Stimulated activated CD8-positive, alpha-beta memory T cell treated with anti-CD3 and anti-CD28 coated beads, Interleukin-7, amount 100 ng/mL, for 1 hour (primary cell): ENCODE measurements at places on chromosomes 3 and 15.

DNA sequence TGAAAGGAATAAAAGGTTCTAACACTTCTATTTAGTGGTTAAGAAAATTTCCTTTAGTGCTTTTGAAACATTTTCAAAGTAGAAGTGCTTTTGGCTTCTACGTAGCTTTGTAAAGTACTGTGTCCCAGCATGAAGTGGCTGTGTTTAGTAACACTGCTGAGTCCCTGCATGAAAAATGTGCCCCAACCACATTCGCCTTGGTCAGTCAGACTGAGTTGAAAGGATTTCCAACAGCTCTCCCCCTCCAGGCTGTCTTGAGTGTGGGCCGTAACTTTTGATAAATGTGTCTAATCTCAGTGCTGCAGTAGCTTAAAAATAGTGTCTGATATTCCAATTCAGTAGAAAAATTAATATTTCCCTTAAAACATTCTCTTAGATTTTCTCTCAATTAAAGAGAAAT is 115.0 kb downstream of the NR1D2 start:
- DNase-seq = no peak

DNA sequence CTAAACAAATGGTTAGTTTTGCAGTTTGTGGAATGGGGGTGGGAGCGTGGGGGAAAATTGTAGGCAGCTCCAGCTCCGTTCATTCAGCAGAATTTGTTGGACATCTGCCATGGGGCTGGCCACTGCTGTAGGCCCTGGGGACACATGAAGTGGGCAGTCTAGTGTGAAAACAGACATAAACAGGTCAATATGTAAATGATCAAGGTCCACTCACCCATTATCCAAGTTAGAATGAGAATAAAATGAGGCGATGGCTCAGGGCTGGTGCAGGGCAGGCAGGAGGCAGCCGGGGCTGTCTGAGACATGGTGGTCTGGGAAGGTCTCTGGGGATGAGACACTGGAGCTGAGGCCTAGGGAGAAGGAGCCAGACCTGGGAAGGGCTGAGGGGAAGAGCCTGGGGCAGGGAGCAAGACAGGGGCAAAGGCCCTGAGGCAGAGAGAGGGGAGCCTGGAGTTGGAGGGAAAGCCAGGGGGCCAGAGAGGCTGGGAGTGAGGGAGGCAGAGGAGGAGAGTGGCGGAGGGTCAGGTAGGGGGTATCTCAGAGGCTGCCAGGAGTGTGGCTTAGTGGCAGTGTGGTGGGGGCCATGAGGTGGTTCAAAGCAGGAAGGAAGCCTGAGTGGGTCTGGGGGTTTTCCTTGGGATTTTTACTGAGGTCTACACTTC is 6.2 kb upstream of the SLC6A6 start:
- no peak for DNase-seq

DNA sequence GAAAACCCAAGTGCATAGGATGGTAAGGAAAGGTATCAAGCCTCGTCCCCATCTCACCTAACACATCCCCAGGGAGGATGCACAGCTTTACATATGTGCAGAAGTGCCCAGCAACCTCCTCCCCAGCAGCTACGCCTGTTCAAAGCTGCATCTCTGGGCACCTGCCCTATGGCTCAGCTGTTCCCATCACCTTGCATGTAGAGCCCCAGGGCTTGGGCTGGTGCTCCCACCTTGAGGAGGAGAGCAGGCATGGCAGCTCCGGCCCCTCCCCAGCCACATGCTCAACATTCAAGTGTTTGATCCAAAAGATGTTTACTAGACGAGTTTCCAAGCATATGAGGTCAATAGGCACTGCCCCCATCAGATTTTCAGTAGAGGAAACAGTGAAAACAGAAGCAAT is 173.5 kb downstream of the ATP10A start:
- DNase-seq = no peak

DNA sequence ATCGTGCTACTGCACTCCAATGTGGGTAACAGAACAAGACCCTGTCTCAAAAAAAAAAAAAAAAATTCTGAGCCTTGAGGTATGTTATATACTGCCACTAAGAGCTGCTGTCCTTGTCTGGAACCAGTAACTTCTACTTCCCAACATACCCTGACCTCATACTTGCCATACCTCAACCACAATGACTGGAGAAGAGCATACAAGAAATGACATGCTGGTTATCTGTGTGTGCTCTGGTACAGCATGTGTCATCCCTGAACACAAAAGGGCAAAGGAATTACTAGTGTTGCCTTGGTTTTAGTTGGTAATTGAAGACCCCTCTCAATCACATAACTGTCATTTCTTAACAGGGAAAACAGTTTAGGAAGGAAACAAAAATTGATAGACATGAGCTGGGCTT is 54.5 kb downstream of the MRPS25 start:
- DNase-seq = no peak

- DNase-seq = no peak
Observed at GRCh38 chr3:28856796-28857195, 424.1 kb upstream of the RBMS3 start.

- DNase-seq = no peak
Observed at GRCh38 chr3:114439284-114439683, 145.5 kb downstream of the TIGIT start.

DNA sequence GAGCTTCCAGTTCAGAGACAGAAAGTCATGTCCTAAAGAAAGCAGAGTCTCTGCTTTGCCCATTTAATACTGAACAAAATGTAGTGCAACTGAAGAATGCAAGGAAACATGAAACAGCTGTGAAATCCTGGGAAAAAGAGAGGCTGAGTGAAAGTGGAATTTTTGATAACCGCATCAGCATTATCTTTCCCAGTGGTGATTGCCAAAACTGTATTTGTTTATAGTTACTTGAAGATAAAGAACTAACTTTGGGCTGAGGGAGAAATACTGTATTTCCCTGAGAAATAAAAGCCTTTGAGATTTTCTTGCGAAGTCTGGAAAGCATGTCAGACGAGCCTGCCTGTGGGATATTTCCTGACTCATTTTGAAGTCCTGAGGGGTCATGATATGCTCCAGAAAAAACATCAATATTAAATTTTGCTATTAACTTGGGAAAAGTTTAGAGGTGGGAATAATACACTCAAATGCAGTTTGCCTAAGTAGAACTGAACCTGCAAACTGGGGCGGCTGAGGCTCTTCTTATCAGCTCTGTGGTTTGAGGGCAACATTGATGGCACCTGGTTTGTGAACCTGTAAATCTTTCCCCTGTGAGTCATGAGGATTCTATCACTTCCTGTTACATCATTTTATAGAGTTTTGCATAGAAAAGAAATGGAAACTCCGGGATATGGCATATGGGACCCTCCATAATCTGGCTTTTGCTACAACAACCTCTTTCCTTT is 855.3 kb downstream of the MCTP2 start:
- no peak for DNase-seq

GRCh38 chr3:133910422-133910821 is 14.7 kb upstream of the RAB6B start:
- DNase-seq = no peak

- no peak for DNase-seq
Observed at GRCh38 chr3:197007953-197008352, 21.7 kb downstream of the MELTF start.

DNA sequence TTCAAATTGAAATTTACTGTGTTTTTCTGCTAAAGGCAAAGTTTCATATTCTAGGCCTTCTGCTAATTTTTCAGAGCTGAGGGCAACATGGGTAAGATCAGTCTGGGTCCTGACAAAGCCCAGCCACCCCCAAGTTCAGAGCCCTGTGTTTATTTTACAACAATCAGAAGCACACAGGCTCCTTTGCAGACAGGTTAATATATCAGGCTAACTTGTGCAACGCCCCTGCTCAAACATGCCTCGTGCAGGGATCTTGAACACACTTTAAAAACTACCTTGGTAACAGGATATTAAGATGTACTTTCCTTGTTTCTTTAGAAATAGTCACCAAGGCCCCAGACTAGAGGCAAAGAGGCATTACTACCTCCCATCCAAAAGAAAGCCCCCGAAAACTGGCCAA is 64.0 kb downstream of the POLR2M start:
- no peak for DNase-seq

DNA sequence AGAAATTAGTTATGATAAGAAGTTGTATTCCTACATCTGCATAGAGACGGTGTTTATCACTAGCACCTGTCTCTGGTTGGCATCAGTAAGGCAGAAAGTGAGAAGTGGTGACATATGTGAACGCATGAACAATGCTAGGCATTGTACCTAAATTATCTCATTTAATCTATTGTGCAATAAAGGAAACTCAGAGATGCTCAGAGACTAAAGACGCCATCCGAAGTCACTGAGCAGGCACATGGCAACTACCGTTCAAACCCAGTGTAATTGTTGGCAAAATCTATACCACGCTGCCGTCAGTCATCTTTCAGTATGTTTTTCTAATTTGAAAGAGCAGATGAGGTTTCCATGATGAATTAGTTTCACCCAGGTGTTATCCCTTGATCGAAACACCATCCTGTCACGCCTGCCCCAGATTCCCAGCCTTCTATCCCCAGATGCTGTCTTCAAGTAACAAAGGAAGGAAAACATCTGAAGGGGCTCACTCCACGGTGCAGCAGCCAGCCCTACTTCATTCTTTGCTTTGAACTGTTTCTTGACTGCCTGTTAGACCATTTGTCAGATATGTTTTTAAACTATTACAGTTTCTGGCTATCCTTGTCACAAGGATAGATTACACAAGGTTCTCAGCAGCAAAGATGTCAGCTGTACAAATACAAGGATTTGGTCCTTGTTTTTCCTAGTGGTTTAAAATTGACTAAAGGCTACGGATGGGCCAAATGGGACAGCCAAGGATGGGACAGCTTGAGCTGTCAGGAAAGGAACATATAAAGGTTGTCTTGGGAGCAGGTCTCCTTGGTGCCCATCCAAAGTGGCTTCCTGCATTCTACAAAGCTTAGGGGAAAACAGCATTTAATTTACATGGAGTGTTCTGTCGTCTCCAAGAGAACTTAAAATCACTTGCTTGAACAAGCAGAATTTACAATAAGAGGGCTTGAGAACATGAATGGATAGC is 99.1 kb downstream of the TMEM108 start:
- no peak for DNase-seq

- no peak for DNase-seq
Observed at GRCh38 chr3:114857299-114857701, 289.8 kb downstream of the ZBTB20 start.

DNA sequence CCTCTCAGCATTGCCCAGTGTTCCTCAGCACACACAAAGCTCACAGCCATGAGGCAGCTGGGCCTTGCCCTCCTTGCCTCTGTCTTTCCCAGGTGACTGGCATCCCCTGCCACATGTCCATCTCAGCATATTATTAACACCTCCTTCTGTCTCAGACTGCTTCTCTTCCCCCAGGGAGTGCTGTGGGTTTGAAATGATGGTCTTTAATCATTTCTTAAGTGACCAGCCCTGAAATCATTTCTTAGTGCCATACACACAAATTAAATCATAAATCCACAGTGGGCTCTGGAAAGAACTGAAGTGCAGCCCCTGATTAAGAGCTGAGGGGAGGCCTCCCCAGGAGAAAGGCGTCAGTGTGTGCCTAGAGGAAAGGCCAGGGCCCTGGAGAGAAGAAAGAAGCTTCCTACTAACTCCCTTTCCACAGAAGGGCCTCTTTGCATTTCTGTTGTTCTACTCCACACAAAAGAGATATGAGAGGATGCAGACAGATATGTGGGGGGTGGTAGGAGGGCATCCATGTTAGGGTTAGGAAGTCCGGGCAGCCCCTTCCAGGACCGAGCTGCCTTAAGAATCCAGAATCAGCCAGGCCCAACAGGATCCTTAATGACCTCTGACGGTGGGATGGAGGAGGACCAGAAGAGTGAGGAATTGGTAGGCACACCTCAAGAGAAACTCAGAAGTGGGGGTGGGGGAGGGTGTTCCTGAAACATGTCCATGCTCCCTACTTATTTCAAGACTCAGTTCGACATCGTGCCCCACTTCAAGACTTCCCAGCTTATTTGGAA is 290.8 kb downstream of the EPHB1 start:
- no peak for DNase-seq

- no peak for DNase-seq
Observed at GRCh38 chr3:16885593-16886302, 993 bp downstream of the PLCL2 start.

DNA sequence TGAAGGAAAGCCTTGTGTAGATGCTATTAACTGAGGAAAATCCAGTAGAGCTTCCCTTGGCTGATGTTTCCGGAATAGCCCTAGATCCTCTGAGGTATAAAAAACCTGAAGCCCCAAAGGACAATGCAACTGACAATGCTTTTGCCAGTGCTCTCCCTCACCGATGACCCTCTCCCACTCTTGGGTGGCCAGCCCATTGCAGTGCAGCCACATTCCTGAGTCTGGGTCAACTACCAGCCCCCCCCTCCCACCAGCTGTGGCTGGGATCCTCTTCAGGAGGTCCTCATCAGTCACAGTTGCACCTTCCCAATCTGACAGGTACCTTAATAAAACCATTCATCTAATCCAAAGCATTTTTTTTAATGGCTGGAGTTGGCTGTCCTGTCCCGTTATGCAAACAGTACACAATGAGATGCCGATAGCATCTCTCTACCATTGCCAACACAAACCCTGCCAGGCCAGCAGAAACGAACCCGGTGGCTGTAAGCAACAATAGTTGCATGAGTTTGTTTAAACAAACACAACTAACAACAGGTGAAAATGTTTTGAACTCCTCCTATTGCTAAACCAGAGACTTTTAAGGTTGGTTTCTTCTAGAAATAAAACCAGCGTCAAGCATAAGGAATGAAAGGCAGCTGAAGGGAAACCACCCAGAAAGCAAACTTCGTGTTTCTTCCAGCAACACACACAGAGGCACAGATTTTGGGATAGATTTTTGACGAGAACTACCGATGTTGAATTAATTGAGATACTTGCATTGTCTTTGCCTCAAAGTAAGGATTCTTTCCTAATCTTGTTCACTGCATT is 128.3 kb upstream of the ARHGEF3 start:
- DNase-seq = no peak

- no peak for DNase-seq
Observed at GRCh38 chr15:86916671-86917360, 837.1 kb downstream of the AGBL1 start.

- no peak for DNase-seq
Observed at GRCh38 chr3:182596676-182597410, 196.5 kb upstream of the ATP11B start.

- DNase-seq = no peak
Observed at GRCh38 chr15:78130466-78131294, 565 bp downstream of the CIB2 start.

- no peak for DNase-seq
Observed at GRCh38 chr3:72663429-72663828, 184.8 kb downstream of the SHQ1 start.

DNA sequence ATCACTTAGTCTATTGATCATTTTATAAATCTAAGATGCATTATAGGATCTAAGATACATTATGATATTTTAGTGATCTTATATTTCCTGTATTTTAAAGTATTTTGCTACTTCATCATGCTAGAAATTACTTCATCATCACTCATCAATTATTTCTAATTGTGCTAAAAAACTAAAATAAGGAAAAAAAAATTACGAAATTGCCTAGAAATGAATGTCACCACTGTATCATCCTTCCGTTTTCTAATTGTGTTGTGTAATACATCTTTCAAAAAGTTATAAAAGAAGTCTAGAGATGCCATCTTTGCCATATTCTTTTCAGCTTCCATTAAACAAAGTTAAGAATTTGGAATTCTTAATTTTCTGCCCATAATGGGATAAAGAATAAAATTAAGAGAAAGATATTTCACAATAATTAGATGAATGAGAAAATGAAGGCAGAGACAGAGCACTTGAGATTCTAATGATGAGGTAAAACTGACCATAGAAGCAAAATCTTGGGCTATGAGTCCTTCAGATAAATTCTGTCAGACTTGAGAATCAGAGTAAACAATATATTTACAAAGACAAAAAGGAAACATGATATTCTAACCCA is 48.8 kb downstream of the ALDH1A2 start:
- no peak for DNase-seq
